Stimulated activated CD4-positive, alpha-beta T cell treated with anti-CD3 and anti-CD28 coated beads, Interleukin-1b, Interleukin-23, amount 100 ng/mL, for 24 hours (primary cell): ENCODE measurements at places on chromosomes 1 and 21.

DNA sequence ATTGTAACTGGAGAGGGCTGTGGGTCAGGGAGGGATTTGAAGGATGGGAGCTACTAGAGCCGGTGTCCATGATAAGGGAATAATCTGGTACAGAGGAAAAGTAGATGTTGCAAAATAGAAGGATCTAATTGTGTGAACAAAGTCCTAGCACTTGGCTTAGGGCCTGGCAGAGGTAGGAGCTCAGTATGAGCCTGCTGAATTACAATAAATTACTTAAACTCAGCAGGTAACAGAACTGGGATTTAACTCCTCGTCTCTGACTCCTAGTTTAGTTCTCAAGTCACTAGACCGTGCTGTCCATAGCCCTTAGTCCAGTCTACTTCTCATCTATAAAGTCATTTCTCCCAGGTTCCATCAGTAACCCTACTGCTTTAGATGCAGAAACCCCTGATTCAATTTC lies 120.2 kb downstream of the LRRC53 start:
- DNase-seq, result no peak

GRCh38 chr21:43585924-43586413 lies 73.3 kb downstream of the HSF2BP start:
- DNase-seq, result no peak

GRCh38 chr1:153750026-153750995 lies 22.5 kb downstream of the INTS3 start:
- no peak for DNase-seq

- DNase-seq, result no peak
Observed at GRCh38 chr1:40646315-40646714, 19.2 kb downstream of the RIMS3 start.

- DNase-seq, result no peak
Observed at GRCh38 chr1:25473653-25474225, 43.0 kb downstream of the MACO1 start.

GRCh38 chr21:33434770-33435360 lies 31.7 kb downstream of the IFNGR2 start:
- DNase-seq, result peak; percentile 8

DNA sequence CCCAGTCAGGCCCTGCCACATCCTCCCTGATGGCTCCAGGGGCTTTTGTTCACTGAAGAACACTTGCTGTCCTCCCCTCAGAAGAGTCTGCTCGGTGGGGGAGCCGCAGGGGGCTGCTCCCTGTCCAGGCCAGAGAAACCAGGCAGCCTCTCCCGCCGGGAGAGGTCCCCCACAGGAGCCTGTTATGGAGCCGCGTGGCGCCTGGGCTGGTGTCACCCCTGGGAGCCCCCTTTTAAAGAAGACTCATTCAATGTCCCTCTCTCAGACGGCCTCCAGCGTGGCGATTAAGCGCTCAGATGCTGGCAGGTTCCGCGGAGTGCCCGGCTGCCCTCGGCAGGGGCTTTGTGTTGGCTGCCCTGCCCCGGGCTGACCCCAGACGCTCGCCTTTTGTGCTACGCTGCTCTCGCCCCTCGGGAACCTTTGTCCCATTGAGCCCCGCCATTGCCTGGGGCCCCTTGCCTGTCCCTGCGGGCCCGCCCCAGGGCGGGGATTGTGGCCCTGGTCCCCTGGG lies 43.1 kb downstream of the SKI start:
- no peak for DNase-seq

DNA sequence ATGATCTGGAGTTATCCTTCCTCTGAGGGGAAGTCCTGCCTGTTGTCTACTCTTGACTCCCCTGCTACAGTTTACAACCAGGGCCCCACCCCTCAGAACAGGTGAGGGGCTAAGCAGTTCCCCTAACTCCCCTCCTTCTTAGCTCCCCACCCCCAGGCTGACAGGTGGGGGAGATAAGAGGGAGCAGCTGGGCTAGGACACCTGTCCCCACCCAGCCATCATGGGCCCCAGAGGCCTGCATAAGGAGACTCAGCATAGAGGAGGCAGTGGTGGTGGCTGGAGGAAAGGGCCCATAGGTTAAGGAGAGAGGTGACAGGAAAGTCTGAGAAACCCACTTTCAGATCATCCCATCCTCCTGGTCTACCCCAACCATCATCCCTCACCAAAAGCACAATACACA lies 6.8 kb downstream of the MEF2D start:
- DNase-seq, result no peak

DNA sequence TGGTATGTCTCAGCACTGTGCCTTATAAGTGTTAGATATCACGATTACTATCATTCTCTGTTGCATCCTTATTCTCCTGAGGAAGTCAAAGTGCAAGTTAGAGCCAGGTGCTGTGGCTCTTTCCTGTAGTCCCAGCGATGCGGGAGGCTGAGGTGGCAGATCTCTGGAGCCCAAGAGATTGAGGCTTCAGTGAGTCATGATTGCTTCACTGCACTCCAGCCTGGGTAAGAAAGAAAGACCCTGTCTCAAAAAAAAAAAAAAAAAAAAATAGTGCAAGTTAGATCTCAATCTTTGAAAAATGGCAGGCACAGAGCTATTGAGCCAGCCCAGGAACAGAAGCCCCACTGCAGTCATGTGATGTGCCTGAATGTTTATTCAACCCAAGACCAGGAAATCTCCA lies 147.8 kb upstream of the POGK start:
- DNase-seq, result no peak

DNA sequence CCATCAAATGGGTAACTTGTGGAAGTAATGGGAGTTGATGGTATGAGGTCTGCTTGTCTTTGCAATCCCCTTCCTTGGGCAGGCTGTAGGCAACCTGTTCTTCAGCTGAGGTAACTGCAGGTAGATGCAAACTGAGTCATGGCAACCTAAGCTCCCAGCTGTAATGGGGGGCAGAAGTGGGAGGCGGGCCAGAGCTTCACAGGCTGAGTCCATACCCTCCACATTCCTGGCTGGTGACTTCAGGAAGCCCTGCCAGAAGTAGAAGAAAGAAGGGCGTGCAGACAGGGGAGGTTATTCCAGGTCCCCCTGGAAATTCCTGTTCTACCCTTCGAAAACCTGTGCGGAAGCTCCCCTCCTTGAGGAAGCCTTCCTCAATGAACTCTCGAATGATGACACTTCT lies 44.9 kb downstream of the ARHGEF11 start:
- DNase-seq, result no peak

DNA sequence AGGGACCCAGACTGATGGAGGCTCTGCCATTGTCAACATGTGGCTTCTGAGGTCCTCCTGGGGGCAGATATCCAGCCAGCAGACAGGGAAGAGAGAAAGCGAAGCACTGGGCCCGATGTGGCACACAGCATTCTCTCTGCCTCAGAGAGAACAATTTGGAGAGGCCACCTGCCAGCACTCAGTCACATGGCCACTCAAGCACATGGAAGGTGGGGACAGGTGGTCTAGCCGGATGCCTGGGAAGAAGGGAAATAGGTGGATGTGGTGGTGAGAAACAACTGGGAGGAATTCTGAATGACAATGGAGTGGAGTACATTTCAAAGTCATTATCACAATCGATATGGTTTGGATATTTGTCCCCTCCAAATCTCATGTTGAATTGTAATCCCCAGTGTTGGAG lies 109.0 kb downstream of the UBE2U start:
- DNase-seq, result no peak

- DNase-seq, result no peak
Observed at GRCh38 chr1:228998179-228998578, 262.9 kb downstream of the RHOU start.

DNA sequence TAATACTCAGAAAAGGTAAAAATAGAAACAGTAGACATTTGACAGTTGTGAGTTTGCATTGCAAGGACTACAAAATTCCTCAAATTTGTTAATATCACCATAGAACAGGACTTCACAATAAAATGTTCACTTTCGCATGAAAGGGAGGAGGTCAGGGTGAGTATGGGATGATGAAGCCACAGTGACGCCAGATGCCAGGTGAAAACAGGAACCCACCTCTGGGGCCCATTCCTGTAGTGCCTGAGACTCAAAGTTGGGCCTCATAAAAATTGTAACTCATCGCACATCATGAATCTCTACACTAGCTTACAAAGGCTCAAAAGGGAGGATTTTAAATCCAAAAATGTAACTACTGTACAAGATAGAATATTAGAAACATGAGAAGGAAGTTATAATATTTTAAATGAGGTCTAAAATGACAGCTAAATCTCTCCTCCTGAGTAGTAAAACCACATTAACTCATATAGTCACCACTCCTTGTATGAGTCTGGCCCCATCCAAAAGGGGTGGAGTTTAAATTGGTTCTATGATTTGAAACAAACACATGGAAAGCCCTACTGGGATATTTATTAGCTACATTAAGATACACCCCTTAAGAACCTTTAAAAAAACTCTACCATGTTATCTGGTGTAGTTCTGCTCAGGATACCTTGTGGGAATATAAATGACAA lies 93.7 kb downstream of the ETS2 start:
- DNase-seq, result no peak

DNA sequence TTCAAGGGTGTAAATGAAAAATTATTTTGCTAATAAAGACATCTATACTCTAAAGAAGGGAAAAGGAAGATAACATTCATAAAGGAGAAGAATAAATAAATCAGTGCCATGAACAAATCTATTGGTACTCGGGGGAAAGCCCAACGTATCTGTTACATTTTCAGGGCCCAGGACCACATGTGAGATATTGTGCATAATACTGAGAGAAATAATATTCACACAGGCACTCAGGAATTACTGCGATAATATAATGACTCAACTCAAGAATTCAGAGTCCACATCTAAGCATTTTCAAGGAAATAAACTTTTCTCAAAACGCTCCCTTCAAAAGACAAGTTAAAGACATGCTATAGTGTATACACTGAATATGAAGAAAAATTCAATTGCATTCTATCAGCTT lies 108.8 kb downstream of the SMYD2 start:
- no peak for DNase-seq

DNA sequence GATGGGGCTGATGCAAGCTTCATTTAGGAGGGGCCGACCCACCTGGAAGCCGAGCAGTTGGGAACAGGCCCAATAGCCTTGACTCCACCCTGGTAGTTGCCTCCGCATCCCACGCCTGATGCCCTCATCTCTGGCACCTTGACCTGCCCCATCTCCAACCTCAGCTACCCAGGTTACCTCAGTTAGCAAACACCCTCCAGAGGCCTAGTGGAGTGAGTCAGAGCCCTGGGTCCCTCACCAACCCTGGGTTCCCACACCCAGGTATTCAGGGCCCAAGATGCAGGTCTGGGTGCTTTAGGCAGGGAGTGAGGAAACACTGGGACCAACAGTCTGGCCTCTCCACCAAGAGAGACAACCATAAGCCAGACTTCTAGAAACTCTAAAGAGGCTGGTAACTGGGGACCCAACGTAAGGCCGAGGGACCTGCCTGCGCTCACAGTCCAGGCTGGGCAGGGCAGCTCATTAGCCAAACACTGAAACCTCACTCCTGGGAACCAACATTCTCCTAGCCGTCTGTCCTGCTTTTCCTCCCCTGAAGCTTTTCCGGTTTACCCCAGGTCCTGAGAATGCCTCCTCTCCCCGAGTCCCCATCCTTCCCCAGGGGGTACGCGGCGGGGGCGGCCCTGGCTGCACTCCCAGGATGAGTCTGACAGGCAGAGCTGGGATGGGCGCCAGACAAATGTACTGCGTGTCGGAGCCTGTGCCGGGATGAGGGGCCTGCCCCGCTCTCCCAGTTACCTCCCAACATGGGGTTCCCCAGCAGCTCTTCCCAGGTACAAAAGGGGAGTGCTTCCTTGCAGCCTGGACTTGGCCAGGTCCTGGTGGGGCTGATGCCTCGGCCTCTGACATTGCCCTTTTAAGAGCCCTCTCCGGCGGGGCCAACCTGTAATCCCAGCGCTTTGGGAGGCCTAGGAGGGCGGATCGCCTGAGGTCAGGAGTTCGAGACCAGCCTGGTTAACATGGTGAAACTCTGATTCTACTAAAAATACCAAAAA lies 8.9 kb upstream of the CELSR2 start:
- no peak for DNase-seq

DNA sequence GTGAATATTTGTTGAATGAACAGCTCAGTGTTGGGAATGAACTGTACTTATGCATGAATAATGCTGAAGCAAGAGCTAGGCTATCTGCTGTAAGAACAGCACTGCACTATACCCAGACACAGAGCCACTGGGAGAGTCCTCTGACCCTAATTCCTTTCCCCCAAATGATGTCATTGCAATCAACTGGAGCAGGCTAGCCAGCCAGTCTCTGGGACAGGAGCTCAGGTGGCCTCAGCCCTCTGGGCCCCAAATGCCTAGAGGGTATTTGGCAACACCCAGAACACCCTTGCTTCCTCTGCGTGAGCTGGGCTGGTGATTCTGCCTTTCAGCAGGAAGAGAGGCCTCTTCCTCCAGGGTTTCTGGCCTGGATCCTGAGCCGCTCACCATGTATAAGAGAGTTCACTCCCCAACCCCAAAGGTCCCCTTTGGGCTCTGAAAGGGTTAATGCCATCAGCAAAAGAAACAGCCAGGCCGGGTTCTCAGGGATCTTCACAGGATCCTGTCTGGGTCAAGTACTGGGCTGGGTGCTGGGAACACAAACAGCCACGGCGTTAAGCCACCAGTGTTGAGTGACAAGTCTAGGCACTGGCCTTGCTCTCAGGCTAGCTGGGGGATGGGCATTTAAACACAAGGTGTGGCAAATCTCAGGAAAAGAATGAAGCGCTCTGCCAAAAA lies 3.7 kb upstream of the PADI4 start:
- DNase-seq, result no peak

- no peak for DNase-seq
Observed at GRCh38 chr1:8455700-8456307, 137.9 kb downstream of the SLC45A1 start.

GRCh38 chr1:204894031-204894430 lies 23.4 kb downstream of the NFASC start:
- no peak for DNase-seq

- DNase-seq, result no peak
Observed at GRCh38 chr1:2053217-2053616, 3.0 kb downstream of the PRKCZ start.

GRCh38 chr1:47521034-47521881 lies 83.4 kb downstream of the FOXD2 start:
- no peak for DNase-seq

DNA sequence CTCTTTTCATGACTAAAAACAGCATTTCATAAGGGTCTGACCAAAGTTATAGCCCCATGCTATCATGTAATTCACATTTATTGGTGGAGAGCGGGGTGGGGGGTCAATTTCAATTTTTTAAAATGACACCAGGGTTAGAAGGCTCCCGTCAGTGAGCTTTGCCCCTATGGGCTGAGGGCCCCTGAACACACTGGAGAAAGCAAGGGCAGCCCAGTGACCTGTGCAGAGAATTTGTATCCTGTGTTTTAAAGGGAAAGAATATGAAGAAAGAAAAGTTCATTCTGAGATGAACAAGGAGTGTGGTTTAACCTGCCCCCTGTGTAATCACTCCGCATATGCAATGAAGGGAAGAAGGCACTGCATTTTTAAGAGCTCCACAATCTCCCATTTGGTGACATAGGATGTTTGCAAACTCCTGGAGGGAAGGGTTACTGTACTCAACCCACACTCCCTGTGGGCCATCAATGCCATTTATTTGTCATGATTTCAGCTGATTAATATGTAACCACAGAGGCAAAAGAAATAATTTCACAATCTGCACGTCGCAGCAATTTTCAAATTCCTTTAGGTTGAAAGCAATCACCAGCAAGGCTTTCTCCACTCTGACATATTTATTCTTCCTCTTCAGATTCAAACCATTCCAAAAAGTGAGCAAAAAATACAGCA lies 95.6 kb downstream of the ZNF281 start:
- DNase-seq, result no peak
